ENCODE measurements at places on chromosomes 3 and 15.

- no peak for DNase-seq
Observed at GRCh38 chr3:69386556-69387385, 883 bp upstream of the FRMD4B start.

DNA sequence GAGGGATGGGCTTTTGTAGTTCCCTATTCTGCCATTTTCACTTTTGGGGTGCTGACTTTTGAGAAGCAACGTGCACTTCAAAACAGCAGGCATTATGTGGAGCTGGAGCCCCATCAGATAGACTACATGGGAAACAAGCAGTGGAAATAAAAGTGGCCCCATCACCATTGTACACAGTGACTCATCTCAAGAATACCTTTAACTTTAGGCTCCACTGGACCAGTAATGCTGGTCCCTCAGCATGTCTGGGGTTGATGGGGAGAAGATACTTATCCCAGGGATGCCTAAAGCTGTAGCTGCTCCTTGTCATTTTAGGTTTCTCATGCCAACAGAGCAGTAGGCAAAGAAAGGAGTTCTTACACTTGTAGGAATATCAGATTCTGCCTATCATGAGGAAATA is 45.0 kb downstream of the LSM3 start:
- no peak for DNase-seq

- DNase-seq, result peak; percentile 4
Observed at GRCh38 chr3:59709702-59710553, 660.1 kb upstream of the CFAP20DC start.

- no peak for DNase-seq
Observed at GRCh38 chr15:67296188-67296587, 41.6 kb downstream of the IQCH start.

DNA sequence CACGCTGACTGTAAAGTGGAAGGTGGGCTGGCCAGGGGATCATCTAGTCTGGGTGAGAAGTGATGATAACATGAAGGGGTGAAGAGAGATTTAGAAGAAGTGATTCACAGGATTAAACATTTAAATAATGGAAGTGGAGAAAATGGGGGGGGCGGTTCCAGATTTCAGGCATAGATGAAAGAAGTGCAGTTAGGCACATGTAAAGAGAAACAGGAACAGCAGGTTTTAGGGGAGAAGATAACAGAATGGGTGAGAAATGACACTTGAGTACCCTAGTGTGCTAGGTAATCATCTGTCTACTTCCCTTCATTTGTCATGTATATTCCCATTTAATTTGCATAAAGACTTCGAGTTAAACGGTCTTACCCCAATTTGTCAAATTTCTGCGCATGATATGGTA is 15.3 kb downstream of the B3GNT5 start:
- no peak for DNase-seq

- no peak for DNase-seq
Observed at GRCh38 chr3:171956181-171956683, 83.1 kb upstream of the FNDC3B start.

- DNase-seq, result no peak
Observed at GRCh38 chr15:50945725-50946124, 37.2 kb downstream of the AP4E1 start.

GRCh38 chr3:58529516-58530353 is 7.3 kb downstream of the ACOX2 start:
- DNase-seq, result no peak

GRCh38 chr3:75001330-75001729 is 386.9 kb upstream of the CNTN3 start:
- DNase-seq, result no peak

GRCh38 chr3:124315215-124316033 is 323.5 kb upstream of the ROPN1 start:
- DNase-seq, result no peak

DNA sequence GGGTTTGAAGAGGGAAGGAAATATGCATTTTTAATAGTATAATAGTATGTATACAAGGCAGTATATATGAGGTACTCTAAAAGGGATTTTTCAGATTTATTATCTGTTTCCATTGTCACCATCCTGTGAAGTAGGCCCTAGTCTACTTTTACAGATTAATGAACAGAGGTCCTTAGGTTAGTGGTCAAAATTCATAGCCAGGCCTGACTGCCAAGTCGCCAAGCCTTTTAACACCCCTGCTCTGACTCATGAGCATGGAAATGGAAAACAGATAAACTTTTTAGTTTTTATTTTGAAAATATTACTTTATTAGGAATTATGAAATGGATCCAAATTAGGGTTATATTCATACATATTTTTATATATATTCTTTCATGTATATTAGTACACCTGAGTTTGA is 146.9 kb downstream of the BBX start:
- DNase-seq, result no peak

DNA sequence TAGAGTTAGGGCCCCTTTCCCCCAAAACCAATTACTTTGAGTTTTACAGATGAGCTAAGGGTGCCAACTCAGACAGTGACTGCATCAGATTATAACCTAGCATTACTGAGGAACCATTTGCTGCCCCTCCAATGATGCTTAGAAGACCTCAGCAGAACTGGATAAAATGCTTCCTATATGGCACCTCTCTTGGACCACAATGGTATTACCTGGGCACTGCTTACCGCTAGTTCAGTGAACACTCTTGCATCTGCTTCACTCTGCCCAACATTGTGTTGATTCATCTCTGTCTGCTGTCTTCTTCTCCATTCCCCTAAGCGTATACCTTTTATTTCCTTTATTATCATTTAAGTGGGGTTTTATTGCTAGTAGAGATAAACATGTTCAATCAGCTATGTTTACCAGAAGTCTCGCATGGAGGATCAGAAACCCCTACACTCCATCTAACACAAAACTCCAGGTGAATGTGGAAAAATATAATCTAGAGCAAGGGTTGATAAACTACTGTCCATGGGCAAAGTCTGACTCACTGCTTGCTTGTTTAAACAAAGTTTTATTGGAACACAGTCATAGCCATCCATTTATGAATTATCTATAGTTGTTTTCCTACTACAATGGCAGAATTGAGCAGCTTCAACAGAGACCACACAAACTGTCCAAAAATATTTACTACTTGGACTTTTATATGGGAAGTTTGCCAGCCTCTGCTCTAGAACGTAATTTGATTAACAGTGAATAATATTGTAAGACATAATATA is 100.2 kb upstream of the PTX3 start:
- no peak for DNase-seq

- no peak for DNase-seq
Observed at GRCh38 chr3:82031596-82031995, 270.2 kb upstream of the GBE1 start.

DNA sequence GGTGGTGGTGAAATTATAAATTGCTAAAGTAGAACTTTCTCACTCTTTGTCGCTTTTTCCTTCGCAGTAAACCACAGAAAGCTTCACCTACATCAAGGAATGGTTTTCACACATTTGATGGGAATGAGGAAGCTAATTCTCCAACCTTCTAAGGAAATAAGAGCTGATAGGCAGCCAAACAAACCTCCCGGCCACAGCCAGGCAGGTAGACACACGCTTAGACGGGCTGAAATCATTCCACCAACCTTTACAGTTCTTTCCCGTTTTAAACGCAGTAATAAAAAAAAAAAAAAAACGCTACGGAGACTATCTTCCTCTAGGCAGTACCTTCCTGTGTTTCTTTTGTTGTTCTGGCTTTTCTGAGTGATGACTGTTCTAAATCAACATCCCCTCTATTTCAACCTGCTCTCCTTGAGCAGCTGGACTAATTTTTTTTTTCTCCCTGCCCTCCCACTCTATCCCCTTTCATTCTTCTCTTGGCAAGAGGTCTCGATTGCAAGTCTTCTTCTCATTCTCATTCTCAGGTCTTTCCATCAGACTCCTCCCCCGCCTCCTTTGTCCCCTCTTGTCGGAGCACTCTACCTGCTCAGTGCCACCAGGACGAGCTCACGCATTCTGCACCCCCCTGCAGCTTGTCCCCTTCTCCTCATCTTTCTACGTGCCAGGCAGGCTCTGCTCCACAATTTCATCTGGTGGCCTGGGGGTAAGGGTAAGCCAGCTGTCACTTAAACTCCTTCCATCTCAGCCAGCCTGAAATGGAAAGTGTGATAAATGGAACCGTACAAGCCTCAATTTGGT is 391.1 kb upstream of the MDFIC2 start:
- no peak for DNase-seq

- DNase-seq, result no peak
Observed at GRCh38 chr3:53040351-53040820, 5.5 kb downstream of the SFMBT1 start.

GRCh38 chr15:62840526-62841268 is 201.8 kb upstream of the TPM1 start:
- no peak for DNase-seq

GRCh38 chr3:128663151-128663550 is 12.5 kb upstream of the RPN1 start:
- DNase-seq, result no peak

DNA sequence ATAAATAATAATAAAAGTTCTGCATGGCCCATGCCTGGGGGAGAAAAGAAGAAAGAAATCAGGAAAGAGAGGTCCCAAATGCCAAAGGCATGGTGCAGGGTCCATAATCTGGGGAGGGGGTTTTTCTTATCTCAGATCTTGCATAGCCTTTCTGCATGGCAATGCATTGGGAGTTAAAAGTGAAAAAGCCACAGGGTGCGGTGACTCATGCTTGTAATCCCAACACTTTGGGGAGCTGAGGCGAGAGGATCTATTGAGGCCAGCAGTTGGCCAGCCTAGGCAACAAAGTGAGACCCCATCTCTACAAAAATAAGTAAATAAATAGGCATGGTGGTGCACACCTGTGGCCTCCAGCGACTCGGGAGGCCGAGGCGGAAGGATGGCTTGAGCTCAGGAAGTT is 76.8 kb upstream of the GATA2 start:
- no peak for DNase-seq

DNA sequence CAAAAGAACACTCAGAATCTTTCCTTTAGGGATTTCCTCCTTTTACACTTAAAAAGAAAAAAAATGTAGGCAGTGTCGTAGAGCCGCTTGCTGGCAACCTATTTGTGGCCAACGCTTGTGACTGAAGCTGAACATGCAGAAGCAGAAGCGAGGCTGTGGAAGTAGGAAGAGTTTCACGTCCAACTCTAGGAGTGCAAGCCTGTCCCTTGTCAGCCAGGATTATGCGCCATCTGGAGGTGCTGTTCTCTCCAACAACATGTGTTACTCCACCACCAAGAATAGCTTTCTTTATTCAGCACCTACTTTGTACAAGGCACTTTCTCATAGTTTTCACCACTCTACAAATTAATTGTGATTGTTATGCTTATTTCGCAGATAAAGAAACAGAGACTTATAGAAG is 223.2 kb upstream of the LMCD1 start:
- DNase-seq, result no peak

GRCh38 chr3:6165951-6166350 is 695.0 kb upstream of the GRM7 start:
- no peak for DNase-seq

- DNase-seq, result no peak
Observed at GRCh38 chr15:62698646-62699045, 343.9 kb upstream of the TPM1 start.

DNA sequence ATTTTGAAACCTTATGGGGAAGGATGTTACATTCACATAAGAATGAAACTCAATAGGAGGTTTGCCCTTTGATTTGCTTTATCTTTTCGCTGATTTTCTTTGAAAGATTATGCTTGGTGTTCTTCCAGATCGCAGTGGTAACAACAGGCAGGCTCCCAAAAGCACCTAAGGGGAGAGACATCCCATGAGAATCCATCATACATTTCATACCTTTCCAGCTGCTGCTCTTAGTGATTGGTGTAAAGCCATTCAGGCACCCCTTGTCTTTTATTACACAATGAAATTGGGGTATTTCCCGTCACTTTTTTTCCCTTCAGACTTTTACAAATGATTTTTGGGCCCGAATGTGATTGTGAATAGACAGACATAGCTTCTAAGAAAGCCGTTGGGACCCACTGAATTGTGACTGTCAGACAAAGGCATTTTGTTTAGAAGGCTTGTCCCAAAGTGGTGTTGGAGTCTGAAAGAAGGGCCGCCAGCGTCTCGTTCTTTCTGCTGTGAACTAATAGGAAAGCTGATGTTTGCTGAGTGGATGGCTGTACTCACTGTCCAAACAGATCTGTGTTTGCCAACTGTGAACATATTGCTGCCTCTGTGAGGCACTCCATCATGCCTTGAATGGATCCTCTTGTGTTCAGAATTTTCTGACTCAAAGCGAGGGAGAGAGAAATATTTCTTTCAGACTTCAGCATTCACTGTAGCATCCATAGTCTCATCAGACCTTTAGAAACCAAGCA is 164.3 kb downstream of the FNDC3B start:
- DNase-seq, result no peak

Data from stimulated activated CD4-positive, alpha-beta T cell treated with anti-CD3 and anti-CD28 coated beads, Interleukin-2, amount 100 ng/mL, for 24 hours (primary cell).